ENCODE measurements at places on chromosomes 4 and X.
A peak's percentile ranks its signal among the peaks of the same experiment; 100 is the strongest.

DNA sequence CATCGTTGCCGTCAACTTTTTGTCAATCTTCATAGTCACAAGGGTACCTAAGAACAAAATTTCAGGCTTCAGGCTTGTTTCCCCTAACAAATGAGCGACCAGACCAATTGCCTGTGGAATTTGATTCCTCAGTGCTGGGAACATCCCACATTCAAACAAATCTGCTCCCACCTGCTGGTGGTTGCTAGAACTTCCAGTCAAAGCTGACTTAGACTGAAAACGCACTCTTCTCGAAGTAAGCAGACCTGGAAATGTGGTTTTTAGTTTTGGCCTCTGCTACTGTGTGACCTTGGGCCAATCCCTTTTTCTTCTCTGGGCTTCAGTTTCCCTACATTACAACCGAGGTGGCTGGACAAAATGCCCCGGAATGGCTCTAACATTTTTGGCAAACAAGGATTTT, 1.8 kb upstream of the GABRQ start:
- DNase-seq, result no peak

- no peak for DNase-seq
Observed at GRCh38 chr4:150237110-150237872, 159.0 kb downstream of the DCLK2 start.

GRCh38 chrX:10090319-10090718, 66.5 kb upstream of the CLCN4 start:
- no peak for DNase-seq

DNA sequence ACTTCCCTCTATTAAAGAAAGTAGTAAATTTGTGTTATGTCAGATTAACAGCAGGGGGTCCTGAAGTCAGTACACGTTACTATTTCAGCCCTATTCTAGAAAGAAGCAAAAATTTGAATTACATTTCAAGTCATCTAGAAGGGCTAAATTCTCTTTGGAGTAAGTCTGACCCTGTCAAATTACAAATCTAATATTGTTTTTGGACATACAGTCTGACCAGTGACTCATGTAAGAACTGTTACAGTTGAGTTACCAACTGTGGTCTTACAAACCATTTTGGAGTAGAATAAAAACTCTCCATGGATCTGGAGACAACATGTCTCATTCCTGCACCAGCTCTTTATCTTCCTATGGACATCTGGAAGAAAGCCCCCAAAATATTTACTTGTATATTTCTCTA, 36.0 kb upstream of the GYPA start:
- DNase-seq, result no peak

DNA sequence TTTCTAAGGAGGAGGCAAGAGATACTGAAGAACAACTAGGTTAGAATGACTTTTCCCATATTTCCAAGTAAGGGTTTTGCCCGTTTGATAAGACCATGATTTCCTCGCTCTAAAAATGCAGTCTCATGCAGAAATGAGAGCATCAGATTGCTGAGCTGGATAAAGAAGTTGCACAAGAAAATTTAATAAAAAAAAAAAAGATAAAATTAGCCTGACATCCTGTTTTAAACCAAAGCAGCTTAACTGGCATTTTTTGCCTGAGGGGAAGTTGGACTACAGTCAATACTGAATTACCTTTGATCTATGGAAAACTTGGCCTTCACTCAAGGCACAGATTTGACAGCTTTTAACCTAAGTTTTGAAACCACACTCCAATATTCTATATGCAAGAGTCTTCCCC, 208.4 kb downstream of the GASK1B start:
- no peak for DNase-seq

DNA sequence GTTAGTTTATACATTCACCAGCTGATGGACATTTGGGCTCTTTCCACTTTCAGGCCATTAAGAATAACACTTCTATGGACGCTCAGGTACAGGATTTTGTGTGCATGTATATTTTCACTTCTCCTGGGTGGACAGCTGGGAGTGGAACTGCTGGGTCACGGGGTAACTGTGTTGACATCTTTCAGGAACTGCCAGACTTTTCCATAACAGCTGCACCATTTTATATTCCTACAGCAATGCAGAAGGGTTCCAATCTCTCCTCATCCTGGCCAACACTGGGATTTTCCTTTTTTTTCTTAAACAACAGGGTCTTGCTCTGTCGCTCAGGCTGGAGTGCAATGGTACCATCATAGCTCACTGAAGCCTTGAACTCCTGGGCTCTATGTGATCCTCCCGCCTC, 11.9 kb downstream of the HAUS7 start:
- DNase-seq, result no peak

GRCh38 chr4:70531981-70532380, 13.6 kb downstream of the AMTN start:
- DNase-seq, result no peak

GRCh38 chr4:147578051-147578476, 39.1 kb upstream of the TMEM184C start:
- no peak for DNase-seq

GRCh38 chr4:158837527-158838141, 68.8 kb downstream of the FNIP2 start:
- no peak for DNase-seq

DNA sequence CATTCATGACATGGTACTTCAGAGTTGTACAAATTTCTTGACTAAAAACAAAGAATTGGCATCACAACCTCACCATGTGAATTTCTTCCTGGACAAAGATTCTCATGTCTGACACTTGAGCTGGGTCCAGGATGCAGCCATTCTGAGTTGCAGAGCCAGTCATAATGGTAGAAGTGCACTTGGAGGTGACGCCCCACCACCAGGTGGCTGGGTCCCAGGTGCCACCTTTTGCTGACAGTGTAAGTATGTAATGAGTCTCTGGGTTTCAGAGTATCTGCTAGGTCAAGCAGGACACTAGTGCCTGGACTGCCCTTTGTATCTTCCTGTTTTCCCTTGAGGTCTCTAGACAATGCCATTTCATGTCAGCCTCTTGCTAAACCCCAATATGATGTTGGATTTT, 36.6 kb upstream of the WDR1 start:
- no peak for DNase-seq

DNA sequence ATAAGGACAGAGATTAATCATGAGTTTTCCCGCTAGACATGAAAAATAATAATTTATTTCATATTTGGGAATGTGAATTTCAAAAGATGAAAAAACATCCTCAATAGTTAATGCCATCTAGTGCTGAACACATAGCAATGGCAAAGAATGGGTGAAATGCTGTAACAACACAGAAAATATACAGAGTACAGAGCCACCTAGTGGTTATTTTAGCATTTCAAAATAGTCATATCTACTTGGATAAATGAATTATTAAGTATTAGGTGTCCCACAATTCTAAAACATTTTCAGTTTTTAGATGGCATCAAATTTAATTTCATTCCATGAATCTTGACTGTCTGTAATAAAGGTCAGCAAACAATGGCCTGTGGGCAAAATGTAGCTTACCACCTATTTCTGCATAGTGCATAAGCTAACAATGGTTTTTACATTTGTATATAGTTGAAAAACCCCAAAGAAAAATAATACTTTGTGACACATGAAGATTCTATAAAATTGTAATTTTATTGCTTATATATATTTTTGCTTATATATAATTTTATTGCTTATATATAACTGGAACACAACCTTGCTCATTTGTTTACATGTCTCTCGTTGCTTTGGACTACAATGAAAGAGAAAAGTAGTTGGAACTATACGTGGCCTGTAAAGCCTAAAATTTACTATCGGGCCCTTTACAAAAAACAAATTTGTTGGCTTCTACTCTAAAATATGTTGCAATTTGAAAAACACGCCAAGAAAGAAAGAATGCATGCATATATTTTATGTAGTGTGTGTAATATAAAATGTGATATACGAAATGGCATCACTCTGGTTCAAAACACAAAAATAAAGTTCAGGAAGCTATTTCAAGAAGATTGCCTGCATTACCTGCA, 99.1 kb upstream of the FAM47C start:
- no peak for DNase-seq

- DNase-seq, result no peak
Observed at GRCh38 chrX:107768051-107768450, 7.5 kb downstream of the TSC22D3 start.

DNA sequence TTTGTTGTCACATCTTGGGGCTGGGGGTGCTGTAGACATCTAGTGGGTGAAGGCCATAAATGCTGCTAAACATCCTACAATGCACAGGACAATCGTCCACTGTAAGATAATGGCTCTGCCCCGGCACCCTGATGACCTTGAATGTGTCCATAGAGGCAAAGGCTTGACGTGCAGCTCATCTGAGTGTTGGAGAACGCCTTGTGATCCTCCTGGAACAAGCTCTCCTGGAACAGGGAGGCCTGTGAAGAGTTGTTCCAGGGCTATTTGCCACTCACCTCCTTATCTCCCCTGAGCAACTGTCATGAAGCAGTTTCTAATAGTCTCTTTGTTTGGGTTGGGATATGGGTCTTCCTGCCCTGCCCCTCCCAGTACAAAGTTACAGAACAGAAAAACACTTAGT, 15.2 kb upstream of the PCYT1B start:
- DNase-seq, result no peak

- DNase-seq, result no peak
Observed at GRCh38 chrX:13899607-13900006, 82.7 kb upstream of the GPM6B start.

DNA sequence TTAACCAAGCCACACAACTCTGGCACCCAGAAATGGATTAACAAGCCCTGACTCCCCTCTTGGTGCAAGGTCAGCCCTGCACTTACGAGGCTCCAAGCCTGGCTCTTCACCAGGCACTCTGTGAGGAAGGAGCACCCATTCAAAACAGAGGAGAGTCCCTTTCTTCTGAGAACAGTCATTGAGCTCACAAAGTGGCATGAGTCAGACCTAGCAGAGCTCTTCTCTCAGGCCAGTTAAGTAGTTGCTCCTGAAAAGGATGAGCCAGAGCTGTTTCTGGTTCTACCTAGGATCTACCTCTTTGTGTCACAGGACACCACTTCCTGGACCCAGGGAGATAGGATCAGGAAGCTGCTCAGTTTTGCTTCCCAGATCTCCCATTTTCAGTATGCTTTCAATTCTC, 48.2 kb downstream of the EVC2 start:
- no peak for DNase-seq

DNA sequence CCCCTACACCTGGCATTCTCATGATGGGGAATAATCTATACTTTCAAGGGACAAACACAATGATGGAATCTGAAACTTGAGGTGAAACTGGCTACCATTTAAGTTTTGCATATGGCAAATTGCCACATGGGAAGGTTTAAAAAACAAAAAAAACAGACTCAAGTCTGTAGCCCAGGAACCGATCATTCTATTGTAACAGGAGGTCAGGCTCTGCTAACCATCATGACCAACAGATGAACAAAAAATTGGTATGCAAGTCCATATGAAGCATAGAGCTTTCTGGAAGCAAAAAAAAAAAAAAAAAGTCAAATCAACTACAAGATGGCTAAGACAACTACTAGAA, 594.3 kb upstream of the DIPK2B start:
- no peak for DNase-seq

DNA sequence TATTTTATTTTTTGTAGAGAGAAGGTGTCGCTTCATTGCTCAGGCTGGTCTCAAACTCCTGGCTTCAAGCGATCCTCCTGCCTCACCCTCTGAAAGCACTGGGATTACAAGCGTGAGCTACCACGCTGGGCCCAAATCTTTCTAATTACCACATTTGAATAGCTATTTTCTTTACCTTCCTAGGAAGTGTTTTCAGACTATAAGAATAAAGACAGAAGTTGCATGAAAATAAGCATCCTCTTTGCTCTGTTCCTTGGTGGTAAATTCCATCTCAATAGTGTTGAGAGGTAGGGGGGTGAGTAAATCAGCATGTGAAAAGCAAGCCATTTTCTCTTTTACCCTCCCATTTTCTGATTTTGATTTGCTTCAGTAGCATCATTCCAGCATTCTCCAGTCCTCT, 122.4 kb downstream of the LARP7 start:
- DNase-seq, result no peak

DNA sequence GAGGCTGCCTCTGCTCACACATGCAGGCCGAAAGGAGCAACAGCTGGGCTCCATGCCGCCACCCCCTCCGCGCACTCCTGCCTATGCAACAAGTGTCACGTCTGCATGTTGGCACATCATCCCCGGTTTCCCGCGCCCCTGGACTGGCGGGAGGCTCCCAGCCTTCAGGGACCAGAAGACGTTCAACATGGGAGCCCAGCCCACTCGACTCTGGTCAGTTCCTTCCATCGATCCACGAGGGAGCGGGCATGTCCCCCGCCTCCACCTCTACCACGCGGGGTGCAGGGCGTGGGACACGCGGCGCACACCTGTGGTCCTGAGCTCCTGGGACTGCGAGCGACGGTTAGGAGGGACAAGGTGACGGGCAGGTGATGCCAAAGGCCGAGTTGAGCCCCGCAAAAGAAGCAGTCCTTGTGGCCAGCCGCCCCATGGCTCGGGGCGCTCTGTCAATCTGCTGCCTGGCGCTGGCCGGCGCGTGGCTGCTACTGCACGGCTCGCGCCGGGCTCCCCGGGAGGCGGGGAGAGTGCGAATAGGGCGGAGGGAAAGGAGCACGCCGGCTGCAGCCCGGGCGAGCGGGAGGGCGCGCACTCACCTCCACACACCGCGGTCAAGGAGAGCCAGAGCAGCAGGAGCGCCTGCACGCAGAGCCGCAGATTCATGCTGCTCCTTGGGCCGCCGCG, 645 bp downstream of the APLN start:
- no peak for DNase-seq

GRCh38 chr4:151031831-151032605, 16.9 kb upstream of the LRBA start:
- DNase-seq, result peak; percentile 51

- no peak for DNase-seq
Observed at GRCh38 chr4:6516762-6517161, 44.3 kb upstream of the PPP2R2C start.

GRCh38 chrX:141375011-141375760, 132.9 kb upstream of the SPANXC start:
- no peak for DNase-seq

DNA sequence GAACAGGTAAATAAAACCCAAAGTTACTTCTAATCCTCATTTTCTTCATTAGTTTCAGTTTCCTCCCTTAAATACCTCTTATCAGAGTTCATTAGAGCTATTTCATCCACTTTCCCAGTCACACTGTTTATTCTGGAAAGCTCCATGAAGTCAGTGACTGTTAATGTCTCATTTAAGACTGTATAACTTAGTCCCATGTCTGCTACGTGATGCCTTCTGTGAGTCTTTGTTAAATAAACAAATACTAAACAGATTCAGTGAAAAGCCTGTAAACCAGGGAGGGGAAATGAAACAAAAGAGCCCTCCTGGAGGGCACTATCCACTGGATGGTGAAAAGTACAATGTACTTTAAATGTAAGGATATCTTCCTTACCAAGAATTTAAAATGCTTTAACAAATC, 24.7 kb downstream of the ACE2 start:
- DNase-seq, result no peak

DNA sequence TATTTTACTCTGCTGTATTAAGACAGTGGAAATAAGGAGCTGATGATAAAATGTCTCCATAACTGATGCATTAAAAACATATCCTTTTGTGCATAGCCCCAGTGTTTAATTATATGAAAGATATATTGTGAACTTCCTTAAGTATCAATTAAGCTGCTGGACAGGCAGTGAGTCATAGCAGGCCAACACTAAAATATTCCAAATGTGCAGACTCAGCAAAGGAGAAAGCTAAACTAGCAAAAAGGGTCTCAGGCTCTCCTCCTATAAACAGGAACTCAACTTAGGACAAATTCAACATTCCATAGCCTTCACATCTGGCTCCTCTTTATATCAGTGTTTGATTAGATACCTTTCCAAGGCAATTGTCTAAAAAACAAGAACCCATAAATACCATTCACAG, 15.6 kb downstream of the TNMD start:
- DNase-seq, result no peak
